Head of caudate nucleus (tissue), 42 donors: ENCODE measurements at places on chromosomes 12 and 14.

DNA sequence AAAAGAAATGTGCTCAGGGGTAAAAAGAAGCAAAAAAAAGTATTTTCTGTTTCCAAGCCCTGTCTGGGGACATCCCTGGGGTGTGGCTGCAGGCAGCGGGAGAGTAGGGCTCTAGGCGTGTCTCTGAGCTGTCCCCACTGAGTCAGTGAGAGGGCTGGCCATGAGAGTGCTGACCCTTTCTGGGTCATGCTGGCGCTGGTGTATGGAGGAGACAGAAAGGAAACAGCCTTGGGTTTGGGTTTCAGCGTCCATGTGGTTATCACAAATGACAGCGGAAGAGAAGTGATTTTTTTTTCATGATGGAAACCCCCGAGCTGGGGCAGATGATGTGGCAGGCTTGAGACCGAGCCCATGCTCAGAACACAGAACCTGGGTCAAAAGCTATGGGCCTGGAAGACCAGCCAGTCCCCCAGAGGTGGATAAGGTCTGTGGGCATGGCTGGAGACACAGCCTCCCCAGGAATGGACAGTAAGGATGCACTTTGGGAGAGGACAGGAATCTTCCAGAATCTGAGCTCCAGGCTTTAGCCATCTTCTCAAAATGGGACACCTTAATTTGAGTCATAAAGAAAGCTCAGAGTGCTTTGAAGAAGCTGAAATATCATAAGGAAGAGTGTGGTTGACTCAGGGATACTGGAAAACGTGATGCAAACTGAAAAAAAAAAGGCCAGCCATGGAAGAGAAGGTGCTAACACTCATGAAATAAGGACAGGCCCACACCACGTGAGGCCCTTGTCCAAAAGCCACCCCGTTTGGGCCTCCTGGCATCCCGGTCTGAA lies 36.2 kb downstream of the SYNE3 start:
- no peak for DNase-seq

DNA sequence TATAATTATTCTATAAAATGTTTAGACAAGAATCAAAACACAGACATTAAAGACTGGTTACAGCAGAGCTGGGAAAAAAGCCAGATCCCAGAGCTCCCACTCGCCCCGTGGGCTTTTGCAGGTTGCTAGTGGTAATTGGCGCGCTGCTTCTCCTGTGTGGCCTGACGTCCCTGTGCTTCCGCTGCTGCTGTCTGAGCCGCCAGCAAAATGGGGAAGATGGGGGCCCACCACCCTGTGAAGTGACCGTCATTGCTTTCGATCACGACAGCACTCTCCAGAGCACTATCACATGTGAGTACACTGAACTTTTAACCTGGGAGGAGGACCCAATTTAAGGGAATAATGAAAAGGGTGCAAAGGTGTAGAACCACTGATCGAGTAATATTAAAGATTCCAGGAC lies 7.5 kb downstream of the TMEM52B start:
- peak; percentile 63 for DNase-seq

DNA sequence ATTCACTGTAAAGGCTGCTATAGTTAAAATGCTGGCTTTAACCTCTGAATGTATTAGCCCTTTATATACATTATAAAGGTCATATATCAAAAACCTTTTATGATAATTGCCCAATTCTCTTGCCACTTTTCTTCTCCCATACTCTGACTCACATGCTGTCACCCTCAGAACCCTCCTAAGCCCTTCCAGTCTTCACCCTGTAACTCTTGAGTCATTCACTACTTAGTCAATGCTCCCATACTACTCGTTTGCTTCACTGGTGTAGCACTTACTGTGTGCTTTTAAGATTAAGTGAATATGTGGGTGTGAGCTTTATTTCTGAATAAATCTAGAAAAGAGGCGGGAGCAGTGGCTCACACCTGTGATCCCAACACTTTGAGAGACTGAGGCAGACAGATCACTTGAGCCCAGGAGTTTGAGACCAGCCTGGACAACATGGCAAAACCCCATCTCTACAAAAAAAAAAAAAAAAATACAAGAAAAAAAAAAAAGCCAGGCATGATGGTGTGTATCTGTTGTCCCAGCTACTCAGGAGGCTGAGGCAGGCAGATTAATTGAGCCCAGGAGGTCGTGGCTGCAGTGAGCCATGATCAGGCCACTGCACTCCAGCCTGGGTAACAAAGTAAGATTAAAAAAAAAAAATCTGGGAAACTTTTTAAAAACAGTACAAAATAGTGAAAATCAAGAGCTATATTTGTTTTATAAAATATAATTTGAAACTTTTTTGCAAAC lies 37.6 kb downstream of the SPATA7 start:
- DNase-seq, result no peak

- no peak for DNase-seq
These were observed 455.3 kb downstream of the NPAS3 start for GRCh38 chr14:33393895-33394368.

GRCh38 chr14:72027061-72027460 lies 94.8 kb downstream of the RGS6 start:
- DNase-seq, result no peak

GRCh38 chr12:51202718-51203117 lies 15.1 kb downstream of the POU6F1 start:
- DNase-seq, result no peak
